ENCODE measurements at places on chromosomes 2 and 18. TPM values are rescaled to one million over a fixed set of nuclear protein-coding genes. Genes with fewer than 3 reads are reported as not detected.

The GALNT14 gene
- 0.40 TPM for total RNA-seq

The CD8B2 gene
- not detected for total RNA-seq

The IL36B gene
- total RNA-seq, result not detected

The PLA2R1 gene
- 14.4 TPM for total RNA-seq

The TUBB8B gene
- total RNA-seq, result 1.1 TPM

The PLGLB2 gene
- 2.1 TPM for total RNA-seq

The RPL37A gene
- 2,952 TPM for total RNA-seq

The MAP2 gene
- total RNA-seq, result 61.2 TPM

The KLHL30 gene
- total RNA-seq, result not detected

The SLC5A7 gene
- not detected for total RNA-seq

The OR6B2 gene
- total RNA-seq, result not detected

The REG1B gene
- not detected for total RNA-seq

The TNFRSF11A gene
- total RNA-seq, result 11.1 TPM

The RGPD6 gene
- 25.4 TPM for total RNA-seq

The CYP27A1 gene
- total RNA-seq, result 12.6 TPM

Data from endothelial cell of umbilical vein (primary cell).